ENCODE measurements at places on chromosomes 3 and 15.

GRCh38 chr3:188021041-188021440 lies 132.9 kb upstream of the LPP start:
- DNase-seq: no peak

DNA sequence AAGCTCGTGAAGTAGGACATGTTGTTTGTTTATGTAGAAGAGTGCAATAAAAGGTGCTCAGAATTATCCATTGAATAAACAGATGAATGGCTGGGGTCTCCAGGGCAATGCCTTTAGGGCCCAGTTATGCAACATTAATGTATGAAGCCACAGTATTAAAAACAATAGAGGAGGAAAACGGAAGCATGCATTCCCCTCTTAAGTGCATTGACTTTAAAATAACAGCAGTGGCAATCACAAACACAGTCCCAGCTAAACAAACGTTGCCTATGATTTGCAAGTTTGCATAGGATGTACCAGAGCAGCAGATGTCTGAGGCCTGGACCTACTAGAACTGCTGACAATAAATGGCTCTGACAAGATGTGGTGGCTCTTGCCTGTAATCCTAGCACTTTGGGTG lies 60.6 kb upstream of the GCNT3 start:
- no peak for DNase-seq

- DNase-seq: no peak
Measured at GRCh38 chr3:47533996-47534454, 20.5 kb upstream of the ELP6 start.

GRCh38 chr15:47484059-47484458 lies 233.2 kb upstream of the SEMA6D start:
- DNase-seq: no peak

DNA sequence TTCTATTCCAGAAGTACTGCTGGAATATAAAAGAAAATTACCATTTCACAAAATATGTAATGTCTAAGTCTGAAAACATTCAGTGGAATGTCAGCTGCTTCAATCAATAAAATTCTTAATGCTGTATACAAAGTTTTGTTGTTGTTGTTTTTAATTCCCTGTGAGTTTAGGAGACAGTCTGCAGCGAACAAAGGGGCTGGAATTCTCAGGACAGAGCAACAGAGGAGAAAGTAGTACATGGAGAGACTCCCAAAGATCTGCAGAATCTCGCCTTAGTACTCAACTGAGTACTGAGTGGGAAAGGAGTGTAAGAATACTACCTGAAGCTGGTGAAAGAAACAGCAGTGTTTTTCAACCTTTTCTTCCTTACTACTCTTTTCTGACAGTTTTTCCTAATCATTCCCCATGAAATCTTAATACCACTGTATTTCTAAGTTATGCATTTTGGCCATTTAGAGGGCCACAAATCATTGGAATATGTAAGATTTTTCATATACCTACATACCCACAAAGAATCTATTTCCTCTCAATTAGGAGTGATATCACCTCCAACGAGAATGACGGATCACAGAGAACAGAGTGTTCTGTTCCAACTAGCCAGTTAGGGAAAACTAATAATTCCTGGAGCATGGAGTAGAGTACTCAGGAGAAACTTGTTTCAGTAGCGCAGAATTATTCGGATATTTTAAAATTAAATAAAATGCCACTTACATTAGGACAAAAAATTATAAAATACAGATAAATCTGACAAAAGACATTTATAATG lies 16.0 kb downstream of the ANKRD28 start:
- DNase-seq: no peak

DNA sequence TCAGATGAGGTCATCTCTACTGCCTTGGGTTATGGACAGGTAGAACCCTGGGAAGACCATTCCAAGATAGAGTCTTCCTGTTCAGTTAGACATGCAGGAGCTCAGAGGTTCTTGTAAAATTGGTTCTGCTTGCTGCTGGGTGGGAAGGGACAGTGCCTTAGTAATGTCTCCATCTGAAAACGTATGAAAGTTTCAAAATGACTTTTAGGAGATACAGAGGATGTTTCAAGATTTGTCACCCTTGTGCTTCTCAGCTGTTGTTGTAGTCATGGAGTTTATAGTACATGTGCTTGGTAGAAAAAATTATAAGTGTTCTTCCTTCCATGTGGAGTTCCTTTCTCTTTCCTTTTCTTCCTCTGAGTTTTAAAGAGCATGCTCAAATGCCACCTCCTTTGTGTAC lies 885.2 kb upstream of the CFAP20DC start:
- DNase-seq: no peak
